CD8-positive, alpha-beta memory T cell (primary cell): ENCODE measurements at places on chromosomes 11 and 22. TPM values are rescaled to one million over a fixed set of nuclear protein-coding genes. Genes with fewer than 3 reads are reported as not detected.
A peak's percentile ranks its signal among the peaks of the same experiment; 100 is the strongest.

DNA sequence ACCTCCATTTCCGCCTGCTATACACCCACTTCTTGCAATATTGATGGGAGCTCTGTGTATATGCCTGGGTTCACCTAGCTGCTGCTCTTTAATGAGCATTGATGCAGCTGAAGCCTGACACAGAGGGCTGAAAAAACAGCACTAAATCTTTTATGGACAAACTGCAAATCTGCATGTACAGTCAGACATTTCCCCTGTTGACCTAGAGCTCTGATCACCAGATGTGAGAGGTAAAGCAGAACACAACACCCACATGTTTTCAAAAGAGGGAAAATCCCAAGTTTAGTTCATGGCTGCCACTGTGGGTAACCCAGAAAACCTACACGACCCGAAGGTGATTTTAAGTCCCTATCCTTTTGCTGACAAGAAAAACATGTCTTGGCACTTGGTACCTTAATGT, 303.0 kb upstream of the PITPNB start:
- H3K4me1 ChIP-seq: no peaks in the 10 kb centered on the region
- H3K36me3 ChIP-seq: no peaks in the 10 kb centered on the region
- DNase-seq: no peak
- no peak overlapping the region for H3K4me3 ChIP-seq
- H3K27ac ChIP-seq: no peak overlapping the region

GRCh38 chr22:43228863-43229262, 41.9 kb upstream of the TTLL12 start:
- H3K4me1 ChIP-seq: peaks cover 4% of the 10 kb centered on the region
- DNase-seq: no peak
- no peaks in the 10 kb centered on the region for H3K27me3 ChIP-seq
- no peak overlapping the region for H3K4me3 ChIP-seq

DNA sequence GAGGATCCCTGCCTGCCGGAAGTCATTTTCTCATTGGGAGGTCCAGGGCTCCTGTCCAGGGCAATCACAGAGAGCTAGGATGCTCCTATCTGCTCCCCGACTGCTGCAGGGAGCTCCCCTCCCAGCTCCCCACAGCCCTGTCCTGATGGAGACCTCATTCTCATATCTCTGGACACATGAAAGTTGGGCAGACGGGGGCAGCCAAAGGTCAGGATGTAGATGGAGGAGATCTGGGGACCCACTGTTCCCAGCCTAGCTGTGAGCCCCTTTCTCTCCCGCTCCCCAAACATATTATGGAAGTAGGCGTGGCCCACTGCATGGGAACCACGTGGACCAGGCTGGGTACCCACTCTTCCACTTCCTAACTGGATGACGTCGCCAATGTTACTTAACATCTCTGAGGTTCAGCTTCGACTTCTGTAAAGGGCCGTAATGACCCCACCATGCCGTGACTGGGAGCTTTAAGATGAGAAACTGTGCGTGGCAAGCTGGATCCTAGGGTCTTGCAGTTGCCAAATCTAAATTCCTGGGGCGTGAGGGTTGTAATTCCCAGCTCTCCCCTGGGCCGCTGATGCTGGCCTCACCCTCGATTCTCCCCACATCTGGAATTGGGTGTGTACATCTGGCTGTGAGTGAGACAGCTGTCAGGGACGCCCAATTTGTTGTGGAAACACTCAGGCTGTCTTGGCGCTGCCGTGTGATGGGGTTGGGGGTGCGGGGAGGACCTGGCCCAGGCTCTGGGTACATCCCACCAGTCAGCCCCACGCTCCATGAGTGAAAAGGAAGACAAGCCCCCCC, 1.8 kb downstream of the CDC42EP2 start:
- H3K27ac ChIP-seq: no peak overlapping the region
- H3K27me3 ChIP-seq: no peaks in the 10 kb centered on the region
- no peak for DNase-seq
- no peaks in the 10 kb centered on the region for H3K36me3 ChIP-seq
- H3K4me1 ChIP-seq: peaks cover 12% of the 10 kb centered on the region

DNA sequence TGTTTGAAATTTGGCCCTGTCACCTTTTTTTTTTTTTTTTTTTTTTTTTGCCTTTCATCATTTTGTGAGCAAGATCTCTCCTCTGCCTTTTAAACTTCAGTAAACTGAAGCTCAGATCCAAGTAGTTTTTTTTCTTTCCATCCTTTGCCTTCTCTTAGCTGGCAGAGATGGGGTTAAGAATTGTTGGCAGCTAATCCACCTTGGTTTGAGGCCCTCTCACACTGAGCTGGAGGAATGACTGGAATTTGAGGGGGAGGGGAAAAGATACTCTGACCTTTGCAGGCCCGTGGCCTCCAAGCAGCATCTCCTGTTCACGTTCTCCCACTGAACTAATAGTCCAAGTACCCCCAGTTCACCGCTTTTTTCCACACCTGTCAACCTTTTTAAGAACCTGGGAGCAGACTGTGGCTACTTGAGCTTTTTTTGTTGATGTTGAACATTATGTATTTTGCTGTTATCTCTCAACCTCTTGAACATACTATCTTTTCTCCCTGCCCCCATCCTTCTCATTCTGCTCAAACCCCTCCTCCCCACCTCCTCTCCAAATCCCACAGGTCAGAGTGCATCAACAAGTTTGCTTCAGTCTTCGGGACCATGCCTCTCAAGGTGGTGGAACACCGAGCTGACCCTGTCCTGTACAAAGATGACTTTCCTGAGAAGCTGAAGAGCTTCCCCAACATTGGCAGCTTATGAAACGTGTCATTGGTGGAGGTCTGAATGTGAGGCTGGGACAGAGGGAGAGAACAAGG, 66.2 kb downstream of the ALX4 start:
- no peaks in the 10 kb centered on the region for H3K4me1 ChIP-seq
- no peaks in the 10 kb centered on the region for H3K36me3 ChIP-seq
- no peaks in the 10 kb centered on the region for H3K27me3 ChIP-seq
- H3K27ac ChIP-seq: no peak overlapping the region

Gene UBQLNL
- total RNA-seq: not detected

DNA sequence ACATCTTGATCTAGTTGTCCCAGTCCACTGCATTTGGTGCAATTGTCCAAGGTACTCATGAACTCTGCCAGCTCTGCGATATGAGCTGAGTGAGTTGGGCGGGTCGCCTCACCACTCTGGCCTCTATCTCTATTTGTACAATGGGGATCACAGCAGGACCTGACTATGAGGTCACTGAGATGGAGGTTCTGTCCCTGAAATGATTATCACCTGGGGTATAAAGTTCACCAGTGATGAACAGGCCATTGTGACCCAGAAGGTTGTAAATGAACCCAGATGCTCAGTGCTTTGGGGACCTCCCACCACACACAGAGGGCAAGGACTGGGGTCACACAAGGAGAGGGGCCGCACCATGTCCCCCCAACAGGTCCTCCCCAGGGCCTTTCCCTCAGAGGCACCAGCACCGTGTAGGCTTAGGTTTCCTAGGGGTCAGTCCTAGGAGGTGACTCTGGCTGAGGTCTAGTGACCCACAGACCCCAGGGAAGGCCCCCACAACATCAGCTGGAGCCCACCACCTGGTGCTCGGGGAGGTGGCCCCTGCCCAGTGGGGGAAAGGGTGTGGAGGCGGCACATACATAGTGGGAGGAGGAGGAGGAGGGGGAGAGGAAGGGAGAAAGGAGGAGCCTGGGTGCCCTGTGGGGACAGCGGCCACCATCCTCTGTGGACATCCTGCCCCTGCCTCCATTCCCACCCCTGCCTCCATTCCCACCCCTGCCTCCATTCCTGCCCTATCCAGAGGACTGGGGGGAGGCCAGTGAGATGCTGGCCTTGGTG, 25.0 kb upstream of the IGLL1 start:
- no peaks in the 10 kb centered on the region for H3K4me1 ChIP-seq
- no peaks in the 10 kb centered on the region for H3K36me3 ChIP-seq
- no peaks in the 10 kb centered on the region for H3K27me3 ChIP-seq
- no peak for DNase-seq
- no peak overlapping the region for H3K27ac ChIP-seq

DNA sequence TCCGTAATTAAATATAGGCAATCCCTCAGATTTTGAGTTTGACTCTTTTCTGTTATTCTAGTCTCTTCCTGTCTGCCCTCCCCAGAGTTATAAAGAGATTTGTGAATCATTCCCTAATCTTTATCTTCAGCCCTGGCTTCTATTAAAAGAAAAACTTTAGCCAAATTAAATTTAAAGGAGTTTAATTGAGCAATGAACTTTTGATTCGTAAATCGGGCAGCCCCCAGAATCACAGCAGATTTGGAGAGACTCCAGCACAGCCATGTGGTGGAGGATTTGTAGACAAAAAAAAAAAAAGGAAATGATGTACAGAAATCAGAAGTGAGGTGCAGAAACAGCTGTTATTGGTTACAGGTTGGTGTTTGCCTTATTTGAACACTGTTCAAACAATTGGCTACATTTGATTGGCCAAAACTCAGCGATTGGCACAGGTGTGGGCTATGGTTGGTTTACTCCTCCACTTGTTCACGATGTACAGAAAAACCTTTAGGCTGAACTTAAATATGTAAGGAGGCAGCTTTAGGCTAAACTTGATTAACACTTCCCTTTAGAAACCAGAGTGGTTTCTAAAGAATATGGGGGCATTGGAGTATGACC, 2.3 kb upstream of the ALKBH8 start:
- H3K4me3 ChIP-seq: no peak overlapping the region
- no peak overlapping the region for H3K27ac ChIP-seq
- peaks cover 29% of the 10 kb centered on the region for H3K4me1 ChIP-seq
- H3K27me3 ChIP-seq: no peaks in the 10 kb centered on the region

DNA sequence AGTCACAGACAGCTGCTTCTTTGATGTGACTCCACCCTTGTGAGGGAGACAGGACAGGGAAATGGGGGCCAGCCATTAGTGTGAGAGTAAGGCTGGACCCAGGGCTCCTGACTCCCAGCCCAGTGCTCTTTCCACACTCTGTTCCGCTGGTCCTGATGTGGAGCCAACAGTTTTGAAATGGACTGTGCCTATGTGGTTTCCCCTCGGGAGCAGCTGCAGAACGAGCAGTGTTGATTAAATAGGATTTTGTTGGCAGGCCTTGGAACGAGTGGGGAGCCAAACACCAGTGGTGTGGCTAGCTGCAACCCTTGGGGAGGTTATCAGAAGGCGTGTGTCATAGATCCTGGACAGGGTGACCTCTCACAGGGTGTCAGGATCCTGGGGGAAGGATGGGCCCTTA, 66.5 kb upstream of the AMPD3 start:
- no peak for DNase-seq
- no peaks in the 10 kb centered on the region for H3K27me3 ChIP-seq
- no peaks in the 10 kb centered on the region for H3K4me1 ChIP-seq
- H3K4me3 ChIP-seq: no peak overlapping the region

GRCh38 chr11:108790501-108791299, 125.8 kb downstream of the DDX10 start:
- H3K27me3 ChIP-seq: no peaks in the 10 kb centered on the region
- no peaks in the 10 kb centered on the region for H3K36me3 ChIP-seq
- no peaks in the 10 kb centered on the region for H3K4me1 ChIP-seq
- H3K27ac ChIP-seq: no peak overlapping the region

DNA sequence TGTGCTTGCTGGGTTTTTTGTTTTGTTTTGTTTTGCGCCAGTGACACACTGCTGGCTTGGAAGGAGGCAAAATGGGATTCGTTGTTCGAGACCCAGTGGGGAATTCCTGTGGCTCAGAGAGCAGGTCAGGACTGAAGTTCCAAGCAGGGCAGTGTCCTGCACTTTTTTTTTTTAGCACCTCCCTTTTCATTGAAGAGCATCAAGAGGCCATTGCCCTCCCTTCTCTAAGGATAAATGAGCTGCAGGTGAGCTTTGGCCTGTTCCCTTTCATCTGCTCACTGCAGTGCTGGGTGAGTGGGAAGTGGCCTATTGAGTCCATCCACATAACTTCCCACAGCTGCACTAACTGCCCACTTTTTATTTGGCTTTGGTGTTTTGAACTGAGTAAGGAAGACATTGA, 87.8 kb downstream of the ARHGAP42 start:
- no peak overlapping the region for H3K4me3 ChIP-seq
- H3K27ac ChIP-seq: no peak overlapping the region
- no peaks in the 10 kb centered on the region for H3K27me3 ChIP-seq
- H3K4me1 ChIP-seq: no peaks in the 10 kb centered on the region
- no peak for DNase-seq

Gene MMP13
- not detected for total RNA-seq

- no peaks in the 10 kb centered on the region for H3K27me3 ChIP-seq
- peak overlapping the region; percentile 17 for H3K4me3 ChIP-seq
- H3K27ac ChIP-seq: peak overlapping the region; percentile 13
- H3K36me3 ChIP-seq: no peaks in the 10 kb centered on the region
- DNase-seq: peak; percentile 61
These were observed 8.5 kb downstream of the RAB30 start for GRCh38 chr11:83063073-83063754.

DNA sequence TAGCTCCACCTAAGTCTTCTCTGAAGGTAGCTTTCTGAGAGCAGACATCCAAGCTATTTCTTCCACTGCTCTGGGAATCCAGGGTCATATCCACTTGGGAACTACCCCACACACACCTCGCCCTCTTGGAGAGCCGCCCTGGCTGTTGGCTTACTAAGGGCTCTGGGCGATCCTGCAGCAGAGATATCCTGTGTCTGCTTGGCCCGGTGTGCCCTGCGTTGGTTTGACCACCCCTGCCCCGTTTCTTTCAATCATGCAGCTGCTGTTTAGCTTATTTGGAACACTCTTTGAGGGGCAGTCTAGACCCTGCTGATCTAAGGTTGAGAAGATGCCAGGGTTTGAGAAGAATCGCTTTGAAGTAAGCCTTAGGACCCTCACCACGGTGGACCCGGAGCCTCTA, 17.4 kb upstream of the SCUBE1 start:
- H3K4me1 ChIP-seq: no peaks in the 10 kb centered on the region
- no peaks in the 10 kb centered on the region for H3K36me3 ChIP-seq
- H3K27ac ChIP-seq: no peak overlapping the region
- H3K27me3 ChIP-seq: no peaks in the 10 kb centered on the region
- DNase-seq: no peak
- H3K4me3 ChIP-seq: no peak overlapping the region

GRCh38 chr11:82117362-82117761, 616.3 kb downstream of the FAM181B start:
- no peak overlapping the region for H3K4me3 ChIP-seq
- H3K36me3 ChIP-seq: no peaks in the 10 kb centered on the region
- no peak overlapping the region for H3K27ac ChIP-seq
- no peaks in the 10 kb centered on the region for H3K4me1 ChIP-seq

- H3K4me1 ChIP-seq: no peaks in the 10 kb centered on the region
- H3K36me3 ChIP-seq: peaks cover 34% of the 10 kb centered on the region
- peak; percentile 7 for DNase-seq
- H3K27ac ChIP-seq: no peak overlapping the region
These were observed 10.2 kb downstream of the SERPIND1 start for GRCh38 chr22:20783844-20784723.

Gene IL18
- total RNA-seq: not detected

Gene SLC25A1
- total RNA-seq: 44.7 TPM

- no peaks in the 10 kb centered on the region for H3K27me3 ChIP-seq
- H3K36me3 ChIP-seq: no peaks in the 10 kb centered on the region
- no peak for DNase-seq
- H3K4me1 ChIP-seq: peaks cover 34% of the 10 kb centered on the region
These were observed 3.0 kb upstream of the GRAP2 start for GRCh38 chr22:39897841-39898240.

- H3K4me3 ChIP-seq: no peak overlapping the region
- no peaks in the 10 kb centered on the region for H3K36me3 ChIP-seq
- peak; percentile 34 for DNase-seq
These were observed 59.2 kb downstream of the SLC35F2 start for GRCh38 chr11:107799218-107799859.

Gene LDHAL6A
- not detected for total RNA-seq

Gene TIRAP
- total RNA-seq: 10.6 TPM
